ENCODE measurements at places on chromosomes 2 and 18. TPM values are rescaled to one million over a fixed set of nuclear protein-coding genes. Genes with fewer than 3 reads are reported as not detected.

The SH2D6 gene
- not detected for total RNA-seq

The FAM161A gene
- total RNA-seq: 7.2 TPM

The SLC16A14 gene
- not detected for total RNA-seq

The CAB39 gene
- 56.5 TPM for total RNA-seq

The IL36RN gene
- not detected for total RNA-seq

The MAPK4 gene
- total RNA-seq: 10.3 TPM

Measured in upper lobe of left lung (tissue), 6 donors.